ENCODE measurements at places on chromosomes 2 and 18.
A peak's percentile ranks its signal among the peaks of the same experiment; 100 is the strongest.

GRCh38 chr2:121521359-121521758, 9.3 kb upstream of the RNU4ATAC start:
- DNase-seq: no peak

- no peak for DNase-seq
Measured at GRCh38 chr2:230161184-230161583, 58.6 kb downstream of the SP110 start.

GRCh38 chr2:103010751-103011150, 248.9 kb downstream of the TMEM182 start:
- DNase-seq: no peak

- no peak for DNase-seq
Measured at GRCh38 chr18:35376393-35376741, 770 bp downstream of the ZNF396 start.

- DNase-seq: no peak
Measured at GRCh38 chr18:13760047-13760446, 33.6 kb downstream of the RNMT start.

GRCh38 chr2:43737097-43737854, 36.6 kb upstream of the DYNC2LI1 start:
- DNase-seq: peak; percentile 68

DNA sequence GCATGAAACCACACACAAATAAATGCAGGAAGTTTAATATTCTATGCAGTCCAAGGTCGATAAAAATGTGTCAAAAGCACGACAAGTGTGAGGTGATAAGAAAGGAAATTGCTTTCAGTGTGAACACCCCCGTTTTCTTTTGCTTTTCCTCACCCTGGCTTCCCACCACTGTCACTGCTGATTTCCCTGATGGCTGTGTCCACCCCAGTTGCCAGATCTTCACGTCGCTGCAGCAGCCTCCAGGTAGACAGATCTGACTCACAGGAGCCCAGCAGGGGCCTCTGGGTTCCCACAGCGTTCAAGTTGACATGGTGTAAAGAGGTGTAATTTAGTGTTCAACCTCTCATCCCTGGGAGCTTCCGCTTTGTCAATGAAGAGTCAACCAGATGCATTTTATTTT, 128.0 kb upstream of the TACR1 start:
- DNase-seq: no peak

DNA sequence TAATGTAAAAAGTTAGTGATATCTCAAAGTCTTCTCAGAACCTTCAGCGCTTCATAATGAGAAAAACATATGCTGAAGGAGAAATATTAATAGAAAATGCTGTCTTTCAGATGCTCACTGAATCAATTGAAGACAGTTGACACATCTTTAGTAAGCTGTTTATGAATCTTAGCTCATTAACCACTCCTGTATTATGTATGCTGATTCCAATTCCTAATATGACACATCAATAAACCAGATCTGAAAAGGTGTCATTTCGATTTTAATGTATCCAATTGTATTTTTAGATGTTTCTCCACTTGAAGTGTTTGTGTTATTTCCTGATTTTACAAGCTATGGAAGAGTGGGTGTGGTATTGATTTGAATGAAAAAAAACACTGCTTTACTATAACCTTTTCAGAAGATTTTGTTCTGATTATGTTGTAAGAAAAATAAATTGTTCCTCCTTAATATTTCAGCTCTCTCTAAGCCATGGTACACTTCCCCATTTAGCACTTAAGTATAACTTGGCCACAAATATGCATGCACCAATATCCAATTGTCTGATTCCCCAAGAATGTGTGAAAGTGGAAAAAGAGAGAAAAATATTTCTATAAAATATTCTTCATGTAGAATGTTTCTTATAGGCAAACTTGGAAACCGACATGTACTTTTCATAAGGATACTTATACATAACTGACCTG, 569.8 kb downstream of the ARHGAP15 start:
- DNase-seq: no peak

GRCh38 chr2:54029721-54030395, 59.1 kb upstream of the PSME4 start:
- DNase-seq: no peak

DNA sequence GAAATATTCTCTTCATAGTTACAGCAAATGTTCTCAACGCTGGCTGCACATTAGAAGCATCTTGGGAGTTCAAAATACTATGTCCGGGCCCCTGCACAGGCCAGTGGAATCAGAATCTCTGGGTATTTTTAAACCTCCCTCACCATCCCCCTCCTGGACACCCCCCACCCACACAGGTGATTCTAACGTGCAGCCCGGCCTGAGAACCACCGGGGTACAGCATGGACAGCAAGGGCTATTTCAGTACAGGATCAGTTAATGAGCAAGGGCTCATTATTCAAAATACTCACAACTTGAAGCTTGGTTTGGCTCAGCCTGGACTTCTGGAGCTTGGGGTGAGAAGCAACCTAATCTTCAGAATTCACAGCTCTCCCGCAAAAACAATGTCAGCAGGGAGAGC, 31.4 kb downstream of the INO80C start:
- DNase-seq: no peak

- no peak for DNase-seq
Measured at GRCh38 chr2:168357797-168358472, 98.1 kb upstream of the CERS6 start.

- no peak for DNase-seq
Measured at GRCh38 chr2:173305303-173305702, 49.4 kb upstream of the CDCA7 start.

GRCh38 chr2:139645617-139646016, 865.4 kb upstream of the NXPH2 start:
- DNase-seq: no peak

DNA sequence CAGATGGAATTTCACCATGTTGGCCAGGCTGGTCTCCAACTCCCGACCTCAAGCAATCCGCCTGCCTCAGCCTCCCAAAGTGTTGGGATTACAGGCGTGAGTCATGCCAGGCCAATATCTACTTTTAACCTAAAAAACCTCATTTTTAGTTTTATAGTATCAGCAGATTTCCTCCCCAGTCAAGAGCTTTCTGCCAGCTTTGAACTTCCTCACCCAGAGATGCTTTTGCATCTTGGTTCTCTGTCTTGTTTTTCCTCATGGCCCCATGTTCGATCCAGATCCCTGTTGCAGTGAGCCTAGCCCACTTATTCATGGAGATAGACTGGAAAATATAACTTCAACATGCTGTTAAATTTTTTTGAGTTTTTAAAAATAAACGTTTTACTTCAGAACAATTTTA, 33.1 kb upstream of the CFAP36 start:
- DNase-seq: no peak

- no peak for DNase-seq
Measured at GRCh38 chr2:100235098-100235497, 87.2 kb downstream of the LONRF2 start.

GRCh38 chr2:85945172-85945571, 56.4 kb upstream of the ST3GAL5 start:
- DNase-seq: no peak

DNA sequence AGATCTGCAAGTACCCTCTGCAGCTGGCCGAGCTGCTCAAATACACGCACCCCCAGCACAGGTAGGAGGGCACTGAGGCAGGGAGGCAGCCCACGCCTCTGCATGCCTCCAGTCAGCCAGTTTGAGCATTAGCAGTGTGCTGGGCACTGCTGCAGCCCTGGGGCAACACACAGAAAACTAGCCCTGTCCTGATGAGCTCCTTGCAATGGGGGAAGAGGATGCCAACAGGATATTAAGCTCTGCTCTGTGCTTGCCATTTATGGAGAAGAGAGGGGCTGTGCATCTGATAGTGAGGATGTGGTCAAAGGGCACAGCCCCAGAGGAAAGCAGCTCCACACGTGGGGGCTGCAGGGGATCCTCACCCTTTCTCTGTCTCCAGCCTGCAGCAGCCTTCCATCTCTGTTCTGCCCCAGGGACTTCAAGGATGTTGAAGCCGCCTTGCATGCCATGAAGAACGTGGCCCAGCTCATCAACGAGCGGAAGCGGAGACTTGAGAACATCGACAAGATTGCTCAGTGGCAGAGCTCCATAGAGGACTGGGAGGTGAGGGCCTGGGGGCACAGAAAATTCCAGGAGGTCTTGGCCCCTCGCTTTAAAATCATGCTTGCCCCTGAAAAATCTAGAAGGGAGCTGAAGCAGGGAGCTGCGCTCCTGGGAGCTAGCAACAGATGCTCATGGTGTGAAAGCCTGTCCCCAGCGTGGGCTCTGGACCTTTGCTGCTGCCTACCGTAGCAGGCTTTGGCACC, 51.7 kb downstream of the FAM168B start:
- no peak for DNase-seq

- DNase-seq: no peak
Measured at GRCh38 chr18:35582899-35583558, 1.5 kb downstream of the GALNT1 start.

GRCh38 chr2:226410247-226410835, 389.3 kb downstream of the IRS1 start:
- no peak for DNase-seq

- DNase-seq: peak; percentile 59
Measured at GRCh38 chr2:96536445-96537065, at the start of gene ARID5A. TSS of gene ARID5A (plus strand) at chr2:96536752. CDS start at chr2:96536827, 75 bp downstream.

DNA sequence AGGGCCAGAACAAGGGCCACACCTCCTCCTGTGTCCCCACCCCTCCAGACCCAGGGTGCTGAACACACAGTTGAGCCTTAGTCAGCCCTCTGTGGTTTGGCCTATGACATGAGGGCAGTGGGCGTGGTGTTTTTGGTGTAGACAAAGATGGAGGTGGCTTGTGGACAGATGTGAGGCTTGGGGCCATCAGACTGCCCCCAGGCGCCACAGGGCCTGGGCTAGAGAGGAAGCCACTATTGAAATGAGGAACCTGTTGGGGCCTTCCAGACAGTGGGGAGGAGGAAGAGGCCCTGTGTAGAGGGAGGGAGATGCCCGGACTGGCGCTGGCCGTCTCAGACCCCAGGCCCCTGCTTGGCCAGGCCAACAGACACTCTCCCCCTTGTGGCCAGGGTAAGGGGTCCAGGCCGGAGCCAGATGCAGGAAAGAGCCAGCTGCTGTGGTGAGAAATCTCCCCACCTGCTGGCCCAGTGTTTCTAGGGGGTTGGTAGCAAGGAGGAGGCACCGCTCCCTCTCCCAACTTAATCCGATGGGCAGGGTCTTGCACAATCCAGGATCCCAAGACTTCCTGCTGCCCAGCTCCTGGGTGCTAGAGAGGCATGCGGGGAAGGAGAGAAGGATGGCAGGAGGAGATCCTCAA, 53.8 kb downstream of the SMAD7 start:
- peak; percentile 46 for DNase-seq

GRCh38 chr2:188473306-188473705, 181.6 kb downstream of the GULP1 start:
- DNase-seq: no peak

DNA sequence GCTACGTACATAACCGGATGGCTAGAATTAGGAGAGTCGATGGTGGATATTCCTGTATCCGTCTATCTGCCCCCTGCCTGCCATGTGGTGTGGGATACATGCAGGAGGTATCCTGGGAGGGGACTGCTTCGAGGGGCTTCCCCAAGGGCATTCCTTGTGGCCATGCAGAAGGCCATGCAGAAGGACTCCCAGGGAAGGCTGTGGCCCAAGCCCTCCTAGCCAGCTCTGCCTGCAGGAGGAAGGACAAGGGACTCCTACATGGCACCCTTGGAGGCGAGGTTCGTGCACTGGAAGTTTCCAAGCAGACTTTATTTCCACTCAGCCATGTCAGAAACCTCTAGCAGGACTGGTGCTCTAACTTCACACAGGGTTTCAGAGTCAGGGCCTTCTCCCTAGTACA, 136.1 kb downstream of the KLHL29 start:
- no peak for DNase-seq

- no peak for DNase-seq
Measured at GRCh38 chr18:34224423-34225217, at the start of gene NOL4. TSS of gene NOL4 (minus strand) at chr18:34224913. CDS start at chr18:34223253, 1,660 bp downstream.

GRCh38 chr2:226142463-226142862, 657.2 kb downstream of the IRS1 start:
- no peak for DNase-seq

- no peak for DNase-seq
Measured at GRCh38 chr2:217945530-217945929, 57.3 kb downstream of the TNS1 start.

- DNase-seq: peak; percentile 34
Measured at GRCh38 chr18:59249199-59249774, 24.0 kb downstream of the RAX start.

Measured in RCC 7860 (cell line).